ENCODE measurements at places on chromosomes 2 and 18.

DNA sequence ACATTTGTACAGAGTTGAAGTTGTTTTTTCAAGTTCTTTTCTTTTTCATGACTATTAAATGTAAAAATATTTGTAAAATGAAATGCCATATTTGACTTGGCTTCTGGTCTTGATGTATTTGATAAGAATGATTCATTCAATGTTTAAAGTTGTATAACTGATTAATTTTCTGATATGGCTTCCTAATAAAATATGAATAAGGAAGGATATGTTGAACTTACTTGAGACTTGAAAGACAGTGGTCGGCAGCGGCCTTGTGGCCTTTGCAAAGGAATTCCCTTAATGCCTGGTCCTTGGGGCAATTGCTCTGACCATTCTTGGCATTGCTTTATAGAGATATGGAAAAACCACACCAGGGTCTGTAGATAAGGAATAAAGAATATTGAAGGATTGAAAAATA, 25.9 kb upstream of the TMEM87B start:
- DNase-seq: no peak

DNA sequence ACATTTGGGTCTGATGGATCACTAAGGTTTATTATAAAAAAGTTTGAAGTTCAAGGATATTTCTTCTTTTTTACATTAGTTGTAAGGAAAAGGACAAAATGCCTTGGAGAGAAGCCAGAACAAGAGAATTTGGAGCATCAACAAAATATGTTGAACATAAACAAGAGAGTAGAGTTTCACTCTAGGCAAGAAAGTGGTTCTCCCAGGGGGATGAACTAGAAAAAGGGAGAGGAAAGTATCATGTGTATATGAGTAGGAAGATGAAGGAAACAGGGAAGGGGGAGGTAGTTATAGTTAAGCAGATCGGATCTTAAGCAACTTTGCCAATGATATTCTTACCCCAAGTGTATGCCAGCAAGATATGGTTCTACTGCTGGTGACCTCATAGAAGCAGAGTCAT, 63.8 kb upstream of the GALNT3 start:
- DNase-seq: no peak

- no peak for DNase-seq
These were observed 26.1 kb downstream of the NPC1 start for GRCh38 chr18:23560186-23560585.

GRCh38 chr2:72973566-72974435, 56.5 kb downstream of the EMX1 start:
- DNase-seq: no peak

GRCh38 chr2:216636551-216637450, 3.6 kb downstream of the IGFBP2 start:
- DNase-seq: no peak

DNA sequence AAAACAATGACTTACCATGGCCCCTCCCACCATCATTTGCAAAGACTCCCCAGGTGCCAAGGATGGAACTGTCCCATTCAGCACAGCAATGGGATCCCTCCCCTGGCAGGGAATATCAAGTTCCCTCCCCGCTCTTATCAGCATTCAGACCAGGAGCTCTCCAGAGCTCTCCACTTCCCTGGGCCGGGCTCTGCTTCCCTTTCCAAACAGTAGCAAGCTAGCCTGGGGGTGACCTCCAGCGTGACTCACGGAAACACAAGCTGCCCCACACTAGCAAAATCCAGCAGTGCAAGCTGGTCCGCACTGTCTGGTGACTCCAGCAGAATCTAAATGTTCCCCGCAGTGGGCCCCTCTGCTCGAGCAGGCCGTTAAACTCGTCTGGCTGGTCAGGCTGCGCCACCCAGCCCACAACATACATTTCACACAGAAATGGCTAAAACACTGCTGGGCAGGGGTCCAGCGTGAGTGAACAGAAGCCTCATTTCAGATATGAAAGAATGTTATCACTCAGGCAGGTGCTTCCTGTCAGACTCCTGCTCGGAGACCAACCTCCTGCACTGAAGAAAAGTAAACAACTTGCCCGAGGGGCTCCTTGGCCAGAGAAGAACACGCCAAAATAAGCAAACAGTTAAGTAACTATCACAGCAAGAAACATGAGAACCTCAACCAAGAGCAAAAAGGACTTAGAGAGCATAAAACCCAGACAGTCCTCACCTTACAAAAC, 33.9 kb downstream of the STAT1 start:
- no peak for DNase-seq

- DNase-seq: no peak
These were observed 65.1 kb downstream of the CAB39 start for GRCh38 chr2:230777721-230778120.

DNA sequence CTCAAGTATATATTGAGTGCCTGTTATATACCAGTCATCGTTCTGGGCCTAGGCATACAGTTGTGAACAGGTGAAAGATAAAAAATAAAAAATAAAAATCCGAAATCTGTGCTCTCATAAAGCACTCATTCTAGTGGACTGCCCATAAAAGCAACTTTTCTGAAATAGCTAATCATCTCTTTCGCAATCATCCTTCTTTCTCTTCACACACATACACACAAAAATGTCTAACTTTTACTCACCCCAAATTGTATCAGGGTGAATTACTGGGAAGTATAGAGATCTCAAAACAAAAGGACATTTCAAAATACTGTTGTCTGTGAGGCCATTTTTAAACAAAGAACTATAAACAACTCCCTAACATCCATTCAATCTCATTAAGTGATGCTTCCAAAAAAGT, 29.6 kb upstream of the ORC2 start:
- no peak for DNase-seq

- no peak for DNase-seq
These were observed 34.0 kb downstream of the NAPG start for GRCh38 chr18:10559553-10560451.

DNA sequence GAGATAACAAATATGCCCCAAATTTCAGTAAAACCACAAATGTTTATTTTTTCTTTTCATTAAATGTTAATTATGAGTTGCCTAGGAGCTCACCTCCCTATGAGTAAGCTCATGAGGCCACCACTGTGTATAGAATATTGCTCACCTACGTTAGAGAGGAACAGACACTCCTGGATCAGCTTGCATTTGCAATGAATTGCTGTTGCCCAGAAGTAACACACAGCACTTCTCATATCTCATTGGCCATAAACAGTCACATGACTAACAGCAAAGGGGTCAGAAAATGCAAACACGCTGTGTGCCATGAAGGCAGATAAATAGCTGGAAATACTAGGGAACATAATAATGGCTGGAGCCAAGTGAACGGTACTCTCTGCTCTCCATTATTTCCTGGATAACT, 89.0 kb upstream of the GALNT5 start:
- DNase-seq: no peak

GRCh38 chr18:76405681-76406356, 89.2 kb downstream of the ZNF516 start:
- no peak for DNase-seq

DNA sequence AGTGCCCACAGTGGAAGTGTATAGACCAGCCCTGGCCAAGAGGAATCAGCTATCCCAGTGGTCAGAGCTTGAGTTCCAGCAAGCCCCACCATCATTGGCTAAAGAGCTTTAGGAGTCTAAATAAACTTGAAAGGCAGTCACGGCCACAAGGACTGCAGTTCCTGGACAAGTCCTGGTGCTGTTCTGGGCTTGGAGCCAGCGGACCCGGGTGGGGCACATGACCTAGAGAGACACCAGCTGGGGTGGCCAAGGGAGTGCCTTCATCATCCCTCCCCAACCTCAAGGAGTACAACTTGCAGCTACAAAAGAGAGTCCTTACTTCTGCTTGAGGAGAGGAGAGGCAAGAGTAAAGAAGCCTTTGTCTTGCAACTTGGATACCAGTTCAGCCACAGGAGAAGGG, 439.8 kb upstream of the TMEFF2 start:
- DNase-seq: no peak

- DNase-seq: no peak
These were observed 36.3 kb downstream of the ST8SIA5 start for GRCh38 chr18:46720521-46720920.

DNA sequence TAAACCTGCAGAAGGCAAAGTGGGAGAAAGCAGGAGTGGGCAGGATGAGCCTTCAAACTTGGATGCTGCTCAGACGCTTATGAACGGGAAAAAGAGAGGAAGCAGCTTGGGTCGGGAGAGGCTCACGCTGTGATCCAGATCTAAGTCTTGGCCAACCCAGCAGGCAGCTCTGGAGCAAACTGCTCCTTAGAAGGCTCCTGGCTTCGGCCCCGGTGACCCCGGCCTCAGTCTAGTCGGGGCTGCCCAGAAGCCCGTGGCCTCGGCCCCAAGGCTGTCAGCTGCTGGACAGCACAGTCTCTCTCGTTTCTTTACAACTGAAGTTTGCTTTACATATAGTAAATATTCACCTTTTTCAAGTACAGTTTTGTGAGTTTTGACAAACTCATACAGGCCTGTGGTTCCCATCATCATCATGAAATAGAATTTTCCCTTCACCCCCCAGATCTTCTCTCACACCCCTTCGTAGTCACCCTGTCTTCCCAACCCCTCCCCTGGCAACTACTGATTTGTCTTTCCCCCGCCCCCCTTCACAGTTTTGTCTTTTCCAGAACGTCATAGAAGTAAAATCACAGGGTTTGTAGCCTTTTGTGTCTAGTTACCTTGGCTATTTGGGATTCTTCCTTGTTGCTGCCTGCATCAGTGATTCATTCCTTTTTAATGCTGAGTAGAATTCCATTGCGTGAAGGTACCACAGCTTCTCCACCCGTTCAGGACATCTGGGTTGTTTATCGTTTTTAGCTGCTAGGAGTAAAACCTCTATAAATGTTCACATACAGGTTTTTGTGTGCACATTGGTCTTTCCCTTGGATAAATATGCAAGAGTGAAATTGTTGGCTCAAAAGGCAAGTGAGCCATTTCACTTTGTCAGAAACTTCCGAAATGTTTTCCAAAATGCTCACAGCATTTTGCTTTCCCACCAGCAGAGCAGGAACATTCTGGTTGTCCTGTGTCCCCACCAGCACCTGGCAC, 35.1 kb downstream of the MYO7B start:
- no peak for DNase-seq

- no peak for DNase-seq
These were observed 64.5 kb upstream of the CTDP1 start for GRCh38 chr18:79615091-79615490.

DNA sequence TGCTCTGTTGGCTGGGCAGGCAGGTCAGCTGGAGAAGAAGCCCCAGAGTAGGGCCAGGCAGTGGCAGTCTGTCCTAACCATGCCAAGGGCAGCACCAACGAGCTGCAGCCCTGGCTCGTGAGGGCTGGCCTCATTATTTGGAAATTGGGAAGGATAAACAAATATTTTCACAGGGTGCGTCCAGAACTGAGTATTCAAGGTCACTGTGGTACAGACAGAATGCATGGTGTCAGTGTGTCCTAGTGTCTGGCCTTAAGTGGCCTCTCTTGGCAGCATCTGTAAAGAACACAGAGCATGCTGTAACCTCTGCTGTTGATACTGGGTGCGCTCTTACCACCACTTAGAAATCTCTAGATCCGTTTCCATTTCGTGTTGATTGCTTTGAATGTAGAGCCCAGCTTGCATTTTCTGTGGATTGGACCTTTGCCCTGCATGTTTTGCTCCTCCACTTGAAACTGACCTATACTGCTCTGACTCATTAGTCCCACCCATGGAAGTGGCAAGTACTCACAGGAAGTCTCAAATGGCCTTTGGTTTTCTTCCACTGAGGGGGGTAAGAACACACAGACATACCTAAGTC, 88.2 kb downstream of the GREB1L start:
- DNase-seq: no peak

- DNase-seq: peak; percentile 59
These were observed 261.6 kb downstream of the ASXL3 start for GRCh38 chr18:33839452-33840211.

DNA sequence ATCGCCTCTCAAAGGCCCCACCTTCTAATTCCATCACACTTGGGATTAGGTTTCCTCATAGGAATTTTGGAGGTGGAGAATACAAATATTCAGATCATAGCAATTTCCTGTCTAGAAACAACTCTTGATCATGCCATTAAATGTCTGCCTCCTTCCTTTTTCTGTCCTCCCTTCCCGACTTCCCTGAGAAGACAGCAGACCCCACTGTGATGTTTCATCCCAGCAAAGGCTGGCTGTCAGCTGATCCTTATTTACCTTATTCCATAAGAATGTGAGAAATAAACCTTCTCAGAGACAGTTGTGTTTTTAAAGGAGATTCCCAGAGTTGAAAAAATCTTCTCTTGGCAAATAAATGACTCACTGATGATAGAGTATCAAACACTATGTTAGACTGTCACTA, 133.9 kb downstream of the TDRD15 start:
- DNase-seq: no peak

DNA sequence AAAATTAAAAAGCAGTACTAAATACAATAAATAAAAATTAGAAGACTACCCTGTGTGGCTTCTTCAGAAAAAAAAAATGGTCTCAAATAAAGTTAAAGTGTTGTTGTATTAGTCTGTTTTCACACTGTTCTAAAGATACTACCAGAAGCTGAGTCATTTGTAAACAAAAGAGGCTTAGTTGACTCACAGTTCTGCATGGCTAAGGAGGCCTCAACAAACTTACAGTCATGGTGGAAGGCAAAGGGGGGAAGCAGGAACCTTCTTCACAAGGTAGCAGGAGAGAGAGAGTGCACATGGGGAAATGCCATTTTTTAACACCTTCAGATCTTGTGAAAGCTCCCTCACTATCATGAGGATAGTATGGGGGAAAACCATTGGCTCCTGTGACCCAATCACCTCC, 612.8 kb downstream of the RNF144A start:
- no peak for DNase-seq

DNA sequence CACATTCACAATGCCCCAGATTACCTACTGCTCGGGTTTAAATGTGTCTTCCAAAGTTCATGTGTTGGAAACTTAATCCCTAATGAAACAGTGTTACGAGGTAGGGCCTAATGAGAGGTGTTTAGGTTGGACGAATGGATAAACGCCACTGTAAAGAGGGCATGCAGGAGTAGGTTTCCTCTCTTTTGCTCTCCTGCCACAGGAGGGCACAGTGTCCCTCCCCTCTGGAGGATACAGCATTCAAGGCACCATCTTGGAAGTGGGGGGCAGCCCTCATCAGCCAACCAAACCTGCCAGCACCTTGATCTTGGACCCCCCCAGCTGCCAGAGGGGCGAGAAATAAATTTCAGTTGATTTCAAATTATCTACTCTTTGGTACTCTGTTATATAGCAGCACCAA, 103.5 kb downstream of the TSHZ1 start:
- DNase-seq: no peak

DNA sequence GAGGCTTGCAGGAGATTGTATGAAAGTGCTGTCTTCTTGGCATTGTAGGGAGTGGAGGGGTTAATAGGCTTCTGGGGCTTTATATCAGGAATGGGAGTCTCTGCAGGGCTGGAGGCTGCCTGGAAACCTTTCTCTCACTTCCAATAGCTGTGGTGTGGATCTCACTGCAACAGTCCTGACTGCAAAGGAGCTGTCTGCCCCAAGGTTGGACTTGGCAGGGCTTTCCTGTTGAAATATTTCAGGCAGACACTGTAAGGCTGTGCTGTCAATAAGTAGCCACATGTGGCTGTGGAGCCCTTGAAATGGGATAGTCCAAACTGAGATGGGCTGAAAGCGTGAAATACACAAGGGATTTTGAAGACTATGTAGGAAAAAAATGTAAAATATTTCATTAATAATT, 399.1 kb upstream of the SPRED2 start:
- no peak for DNase-seq
